Esophagus muscularis mucosa (tissue), 4 donors: ENCODE measurements at places on chromosomes 6 and 20. TPM values are rescaled to one million over a fixed set of nuclear protein-coding genes. Genes with fewer than 3 reads are reported as not detected.

DNA sequence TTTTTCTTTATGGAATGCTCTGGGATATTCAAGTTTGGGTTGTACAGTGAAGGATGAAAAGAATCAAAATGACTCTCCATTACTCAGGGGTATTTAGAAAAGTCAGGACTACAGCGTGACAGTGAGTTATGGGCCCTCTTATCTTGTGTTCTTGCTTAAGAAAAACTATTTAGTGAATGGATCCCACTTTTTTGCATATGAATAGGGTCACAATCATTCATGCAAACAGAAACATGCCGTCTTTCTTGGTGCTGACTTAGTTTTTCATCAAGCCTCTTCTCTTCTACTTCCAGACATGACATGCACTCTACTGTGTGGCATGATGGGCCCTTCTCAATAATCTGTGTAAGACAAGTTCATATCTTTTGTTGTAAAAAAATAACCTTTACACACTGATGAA is 488.4 kb upstream of the MMS22L start:
- DNase-seq, result no peak

DNA sequence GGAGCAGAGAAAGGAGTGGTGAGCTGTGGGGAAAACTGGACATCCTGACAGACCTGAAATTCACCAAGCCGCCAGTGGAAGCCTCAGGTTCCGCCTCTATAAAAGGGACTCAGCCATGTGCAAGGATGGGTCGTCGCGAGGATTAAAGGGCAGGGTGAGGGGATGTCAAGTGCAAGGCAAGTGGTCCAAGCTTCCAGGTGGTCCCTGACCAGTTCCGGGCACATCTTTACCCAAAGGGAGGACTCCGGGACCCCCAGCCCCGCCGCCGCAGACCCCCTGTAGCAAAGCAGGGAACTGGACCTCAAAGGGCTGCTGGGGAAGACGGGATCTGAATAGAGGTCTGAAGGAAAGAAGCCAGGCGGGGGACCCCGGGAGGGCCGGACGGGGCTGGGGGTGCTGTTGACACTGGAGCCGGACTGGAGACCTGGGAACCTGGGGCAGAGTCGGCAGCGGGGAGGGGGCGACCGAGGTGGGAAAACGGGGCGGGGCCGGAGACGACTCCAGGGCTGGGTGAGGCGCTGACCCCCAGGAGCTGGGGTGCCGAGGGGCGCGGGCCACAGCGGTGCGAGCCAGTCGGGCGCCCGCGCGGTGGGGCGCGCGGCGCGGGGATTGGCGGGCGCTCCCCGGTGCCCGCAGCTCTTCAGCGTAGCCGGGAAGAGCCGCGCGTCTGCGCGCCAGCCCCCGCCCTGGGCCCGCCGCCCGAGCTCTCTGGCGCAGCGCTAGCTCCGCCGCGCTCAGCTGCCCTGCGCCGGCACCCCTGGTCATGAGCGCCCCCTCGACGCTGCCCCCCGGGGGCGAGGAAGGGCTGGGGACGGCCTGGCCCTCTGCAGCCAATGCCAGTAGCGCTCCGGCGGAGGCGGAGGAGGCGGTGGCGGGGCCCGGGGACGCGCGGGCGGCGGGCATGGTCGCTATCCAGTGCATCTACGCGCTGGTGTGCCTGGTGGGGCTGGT is at the start of gene SSTR4:
SSTR4 (plus strand) TSS at position 592 of the 951 bp plus-strand sequence; CDS start at position 764, 172 bp downstream.
- no peak for DNase-seq

DNA sequence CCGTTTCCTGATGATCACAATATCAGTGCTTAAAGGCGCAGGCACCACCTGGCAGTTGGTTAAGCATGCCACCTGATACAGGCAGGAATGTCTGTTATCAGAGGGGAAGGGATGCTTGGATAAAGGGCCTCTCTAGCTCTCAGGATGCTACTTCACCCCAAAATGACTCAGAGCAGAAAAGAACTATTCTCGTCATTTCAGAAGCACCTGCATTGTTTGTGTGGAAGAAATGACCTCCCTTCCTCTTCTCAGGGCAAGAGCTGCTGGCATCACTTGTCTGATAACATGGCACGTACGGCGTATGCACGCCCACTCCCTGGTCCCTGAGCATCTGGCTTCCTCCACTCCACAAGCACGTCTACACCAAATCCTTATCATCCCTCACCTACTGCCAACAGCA is 47.3 kb downstream of the ATP9A start:
- DNase-seq, result no peak

DNA sequence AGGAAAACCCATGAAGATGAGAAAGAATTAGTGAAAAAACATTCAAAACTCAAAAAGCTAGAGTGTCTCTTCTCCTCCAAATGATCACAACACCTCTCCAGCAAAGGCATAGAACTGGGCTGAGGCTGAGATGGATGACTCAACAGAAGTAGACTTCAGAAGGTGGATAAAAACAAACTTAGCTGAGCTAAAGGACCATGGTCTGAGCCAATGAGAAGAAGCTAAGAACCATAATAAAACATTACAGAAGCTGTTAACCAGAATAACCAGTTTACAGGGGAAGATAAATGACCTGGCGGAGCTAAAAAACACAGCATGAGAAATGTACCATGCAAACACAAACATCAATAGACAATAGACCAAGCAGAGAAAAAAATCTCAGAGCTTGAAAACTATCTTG is 904.1 kb upstream of the MANEA start:
- no peak for DNase-seq

CEP250 gene
- 35.8 TPM for total RNA-seq

PRPH2 gene
- 0.42 TPM for total RNA-seq

SIRPD gene
- not detected for total RNA-seq

PTK7 gene
- 10.8 TPM for total RNA-seq
